ENCODE measurements at places on chromosomes 6 and 20.

DNA sequence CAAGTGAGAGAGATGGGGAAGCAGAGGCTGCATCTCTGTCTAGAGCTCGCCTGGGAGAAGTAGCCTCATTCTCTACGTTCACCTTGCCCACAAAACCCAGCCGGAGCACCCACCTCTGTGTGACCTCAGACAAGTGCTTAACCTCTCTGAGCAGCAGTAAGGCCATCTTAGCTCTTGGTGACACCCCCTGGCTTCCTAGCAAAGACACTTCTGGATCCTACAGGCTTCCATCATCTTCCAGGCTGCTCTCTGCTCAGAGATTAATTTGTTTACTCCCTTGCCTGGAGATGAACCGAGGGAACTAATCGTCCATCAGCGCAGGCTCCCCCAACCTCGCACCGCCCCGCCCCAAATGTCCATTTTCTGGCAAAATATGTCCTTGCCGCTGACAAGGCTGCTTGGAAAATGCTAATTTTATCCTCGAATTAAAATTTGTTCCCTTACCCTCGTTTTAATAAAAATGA is 24.0 kb upstream of the CTNNBL1 start:
- no peak for DNase-seq

DNA sequence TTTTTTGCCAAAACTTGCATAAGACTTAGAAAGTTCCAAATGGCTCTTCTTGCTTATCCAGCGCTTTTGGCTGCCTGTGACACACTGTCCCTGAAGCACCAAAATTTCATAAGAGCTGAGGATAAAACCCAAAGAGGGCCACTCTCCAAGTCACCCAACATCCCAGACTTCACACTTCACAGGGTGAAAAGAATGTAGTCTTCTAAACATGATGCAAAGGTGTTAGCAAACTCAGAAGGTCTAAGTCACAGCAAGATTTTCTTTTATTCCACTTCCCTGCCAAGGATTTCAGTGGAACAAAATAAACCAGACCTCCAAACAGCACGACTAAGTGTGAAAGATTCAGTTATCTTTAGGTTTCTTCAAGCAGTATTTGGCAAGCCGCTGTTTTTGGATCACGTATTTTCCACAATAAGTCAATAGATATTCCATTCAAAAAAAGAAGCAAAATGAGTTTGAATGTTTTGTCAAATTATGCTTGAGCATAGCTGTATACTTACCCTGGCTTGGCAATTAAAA is 44.6 kb upstream of the CD93 start:
- no peak for DNase-seq

GRCh38 chr6:44235269-44235668 is 11.6 kb upstream of the HSP90AB1 start:
- no peak for DNase-seq

GRCh38 chr6:79600812-79601609 is 30.1 kb upstream of the SH3BGRL2 start:
- DNase-seq: no peak

GRCh38 chr6:47096211-47096895 is 54.2 kb upstream of the ADGRF1 start:
- no peak for DNase-seq

DNA sequence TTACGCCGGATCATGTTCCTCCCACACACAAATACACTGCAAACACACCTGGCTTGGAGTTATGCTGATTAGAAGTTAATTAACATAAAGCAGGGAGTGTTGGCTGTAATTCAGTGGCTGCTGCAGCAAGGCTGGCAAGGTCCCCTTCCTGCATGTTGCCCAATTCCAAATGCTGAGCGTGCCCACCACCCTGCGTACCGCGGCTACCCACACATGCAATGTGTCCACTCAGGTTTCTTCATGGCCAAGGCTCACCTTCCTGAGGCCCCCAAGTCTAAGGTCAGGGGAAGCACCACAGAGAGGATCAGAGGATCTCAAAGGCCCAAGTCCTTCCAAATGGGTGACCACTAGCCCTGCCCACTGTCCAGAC is 11.6 kb upstream of the PRND start:
- DNase-seq: no peak

GRCh38 chr6:47420394-47421371 is 56.9 kb upstream of the CD2AP start:
- no peak for DNase-seq

DNA sequence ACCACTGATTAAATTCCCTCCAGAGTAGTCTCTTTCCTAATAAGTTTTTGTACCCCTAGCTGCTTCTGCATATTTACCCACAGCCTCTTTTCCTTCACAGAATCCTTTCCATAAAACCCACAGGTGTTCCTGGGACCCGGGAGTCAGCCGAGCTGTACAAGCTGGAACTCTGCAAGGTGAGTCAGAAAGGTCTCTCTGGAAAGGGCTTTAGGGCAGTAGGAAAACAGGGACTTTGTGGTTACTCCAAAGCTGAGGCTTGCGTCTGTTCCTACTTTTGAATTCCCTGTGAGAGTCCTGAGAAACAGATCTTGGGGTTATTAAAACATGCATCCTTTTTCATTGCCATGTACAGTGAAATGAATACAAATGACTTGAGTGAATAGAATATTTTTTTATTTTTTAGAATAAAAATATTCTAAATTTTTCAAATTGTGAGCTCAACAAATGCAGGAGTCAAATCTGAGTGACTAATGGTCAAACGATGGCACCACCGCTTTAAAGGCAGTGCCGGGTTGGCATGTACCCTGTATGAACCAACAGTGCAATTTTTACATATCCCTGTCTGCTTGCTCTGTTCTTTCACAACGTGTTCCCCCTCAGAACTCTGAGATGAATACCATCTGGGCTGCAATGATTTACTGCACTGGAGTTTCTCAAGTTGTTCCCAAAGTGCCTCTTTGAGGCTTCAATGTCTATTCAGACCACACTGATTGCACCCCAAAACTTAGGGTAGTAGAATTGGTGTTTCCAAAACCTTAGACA is 78.4 kb downstream of the GFRAL start:
- DNase-seq: no peak

- no peak for DNase-seq
These were observed 198.0 kb downstream of the RNF144B start for GRCh38 chr6:18585032-18585573.

DNA sequence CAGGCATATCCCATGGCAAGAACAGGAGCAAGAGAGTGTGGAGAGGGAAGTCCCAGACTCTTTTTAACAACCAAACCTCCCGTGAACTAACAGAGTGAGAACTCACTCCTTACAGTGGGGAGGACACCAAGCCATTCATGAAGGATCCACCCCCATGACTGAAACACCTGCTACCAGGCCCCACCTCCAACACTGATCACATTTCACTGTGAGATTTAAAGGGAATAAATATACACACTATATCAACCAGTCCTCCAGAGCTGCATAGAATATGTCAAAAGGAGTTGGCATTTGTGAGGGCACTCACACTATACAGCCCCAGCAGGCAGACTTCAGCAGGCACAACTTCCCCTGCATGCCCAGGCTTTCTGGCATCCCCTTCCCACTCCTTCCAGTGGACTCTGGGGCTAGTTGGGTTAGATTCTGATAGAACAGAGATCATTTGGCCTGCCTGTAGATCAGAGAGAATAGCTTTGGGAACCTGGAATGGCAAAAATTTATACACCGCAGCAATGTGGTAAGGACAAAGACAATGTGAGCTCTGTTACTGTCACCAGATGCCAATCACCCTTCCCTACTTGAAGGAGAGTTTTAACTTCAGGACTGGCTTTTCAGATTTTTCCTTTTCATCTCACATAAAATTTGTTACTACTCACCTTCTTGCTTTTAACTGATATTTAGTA is 25.2 kb upstream of the TENT5A start:
- no peak for DNase-seq

- DNase-seq: no peak
These were observed 40.5 kb downstream of the HMGN3 start for GRCh38 chr6:79193971-79194370.
